CD4-positive, alpha-beta T cell treated with Interleukin-21 for 1 hour (primary cell): ENCODE measurements at places on chromosomes 7 and 10.

DNA sequence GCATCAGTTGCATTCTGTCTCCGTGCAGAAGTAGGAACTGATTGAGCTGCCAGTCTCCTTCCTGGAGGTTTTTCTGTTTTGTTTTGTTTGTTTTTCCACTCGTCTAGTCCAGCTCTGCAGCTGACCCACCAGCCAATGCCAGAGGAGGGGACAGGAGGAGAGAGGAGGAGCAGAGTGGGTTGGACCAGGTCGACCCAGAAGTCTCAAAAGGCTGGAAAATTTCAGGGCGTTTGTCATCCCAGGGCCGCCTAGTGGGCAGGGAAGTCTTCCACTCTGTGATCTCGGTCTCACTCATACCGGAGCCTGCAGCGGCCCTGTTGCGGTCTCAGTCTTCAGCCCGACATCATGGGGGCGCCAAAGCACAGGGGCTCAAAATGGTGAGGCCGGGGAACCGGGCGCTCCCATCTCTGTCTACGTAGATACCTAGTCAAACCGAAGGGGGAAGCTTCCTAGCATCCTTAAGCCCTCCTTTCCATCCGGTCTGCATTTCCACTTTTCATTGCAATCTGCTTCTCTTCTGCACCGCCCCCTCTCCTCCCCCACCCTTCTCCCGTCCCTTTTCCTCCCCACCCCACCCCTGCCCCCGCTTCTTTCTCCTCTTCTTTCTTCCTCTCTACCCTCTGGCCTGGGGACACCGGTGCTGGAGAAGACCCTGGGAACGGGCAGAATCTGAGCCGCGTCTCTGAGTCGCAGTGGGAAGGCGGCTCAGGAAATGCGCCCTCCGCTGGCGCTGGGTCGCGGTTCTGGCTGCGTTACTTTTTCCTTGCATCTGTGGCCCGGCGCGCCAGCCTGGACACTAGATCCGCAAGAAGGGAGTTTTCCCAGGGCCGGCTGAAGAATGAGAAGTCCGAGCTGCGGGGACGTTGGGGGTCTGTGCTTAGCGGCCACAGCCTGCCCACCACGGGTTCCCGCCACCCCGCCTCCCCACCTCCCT is 16.2 kb upstream of the PAX2 start:
- DNase-seq, result peak; percentile 19

GRCh38 chr7:98613601-98614425 is 3.3 kb upstream of the NPTX2 start:
- no peak for DNase-seq

GRCh38 chr7:27316311-27316710 is 73.7 kb downstream of the EVX1 start:
- DNase-seq, result no peak

DNA sequence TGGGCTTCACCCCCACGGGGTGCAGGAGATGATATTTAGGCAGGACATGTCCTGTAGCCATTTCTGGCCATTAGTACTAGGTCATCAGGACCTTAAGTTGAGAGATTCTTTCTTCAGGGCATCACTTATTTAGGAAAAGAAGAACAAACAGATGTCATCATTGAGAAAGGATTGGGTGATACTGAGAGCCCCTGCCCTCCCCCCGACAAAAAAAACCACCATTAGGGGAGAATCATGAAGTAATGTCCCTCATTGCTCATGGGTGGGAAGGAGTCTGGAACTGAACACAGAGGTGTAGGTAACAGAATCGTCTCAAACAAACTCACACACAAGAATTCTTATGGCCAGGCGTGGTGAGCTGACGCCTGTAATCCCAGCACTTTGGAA is 6.4 kb upstream of the ORAI2 start:
- no peak for DNase-seq

- DNase-seq, result no peak
Measured at GRCh38 chr10:84848967-84849366, 520.6 kb downstream of the CCSER2 start.

DNA sequence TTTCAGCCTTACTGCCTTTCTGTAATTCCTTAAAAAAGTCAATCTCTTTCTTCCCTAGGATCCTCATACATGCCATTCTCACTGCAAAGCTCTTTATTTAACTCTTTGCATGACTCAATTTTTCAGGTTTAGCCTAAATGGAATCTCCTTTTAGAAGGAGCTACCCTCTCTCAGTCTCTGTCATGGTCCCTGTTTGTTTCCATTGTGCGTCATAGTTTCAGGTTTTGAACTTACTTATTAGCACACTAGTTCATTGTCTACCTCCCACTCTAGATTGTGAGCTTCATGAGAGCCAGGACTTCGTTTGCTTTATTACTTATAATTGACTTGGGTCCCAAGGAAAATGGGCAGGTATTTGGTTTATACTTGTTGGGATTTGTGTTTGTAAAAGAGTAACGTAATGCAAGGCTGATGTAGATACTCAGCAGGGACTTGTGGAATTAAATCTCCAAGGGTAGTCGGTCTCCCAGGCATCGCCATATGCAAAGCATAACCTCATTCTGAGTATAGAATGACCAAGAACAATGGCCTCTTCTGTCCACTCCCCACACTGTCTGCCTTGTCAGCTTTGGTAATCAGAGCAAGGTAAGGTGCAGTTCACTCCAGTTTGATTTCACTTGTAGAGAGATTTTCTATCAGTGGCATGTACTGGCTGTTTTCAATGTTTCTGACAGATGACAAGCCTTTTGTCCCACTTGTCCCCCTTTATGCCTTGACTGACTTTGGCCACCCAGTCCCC is 252.0 kb downstream of the SORCS3 start:
- no peak for DNase-seq

- DNase-seq, result no peak
Measured at GRCh38 chr7:157027568-157028198, 17.2 kb upstream of the MNX1 start.

GRCh38 chr10:4352414-4352961 is 473.5 kb upstream of the AKR1E2 start:
- no peak for DNase-seq

DNA sequence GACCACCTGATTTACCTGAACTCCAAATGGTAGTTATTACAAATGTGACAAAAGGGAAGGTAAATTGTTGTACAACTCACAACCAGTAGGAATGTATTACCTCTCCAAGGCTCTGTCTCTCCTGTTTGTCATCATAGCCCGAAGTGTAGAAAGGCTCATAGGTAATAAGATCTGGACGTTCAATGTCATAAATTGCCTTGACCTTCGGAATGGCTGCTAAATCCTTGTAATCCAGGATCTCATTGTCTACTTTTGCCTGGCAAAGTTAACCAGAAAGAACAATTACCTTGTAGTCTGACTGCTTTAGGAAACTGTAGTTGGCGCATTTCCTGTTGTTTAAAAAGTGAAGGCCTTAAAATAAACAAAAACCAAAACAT is 68.6 kb upstream of the AFAP1L2 start:
- DNase-seq, result no peak

- DNase-seq, result no peak
Measured at GRCh38 chr10:35607475-35608327, 2.6 kb downstream of the GJD4 start.

DNA sequence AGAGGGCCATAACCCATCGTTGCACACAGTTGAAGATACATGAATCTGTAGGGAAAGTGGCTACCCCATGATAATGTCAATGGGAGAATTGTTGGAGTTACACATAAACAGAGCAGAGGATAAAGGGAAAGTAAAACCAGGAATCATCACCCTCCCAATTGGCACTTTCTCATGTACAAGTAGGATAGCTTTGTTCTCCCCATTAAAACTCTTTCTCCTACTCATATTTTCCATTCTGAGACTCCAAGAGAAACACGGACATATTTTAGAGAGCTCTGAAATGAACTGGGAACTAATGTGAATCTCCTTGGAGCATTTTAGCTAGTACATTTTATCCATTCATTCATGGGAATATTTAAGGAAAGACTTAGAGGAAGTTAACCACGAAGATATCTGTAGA is 17.2 kb upstream of the LRRC17 start:
- DNase-seq, result no peak

GRCh38 chr7:134485203-134485602 is 26.3 kb upstream of the AKR1B1 start:
- DNase-seq, result no peak

GRCh38 chr10:116960066-116960776 is 44.8 kb downstream of the SHTN1 start:
- DNase-seq, result no peak

DNA sequence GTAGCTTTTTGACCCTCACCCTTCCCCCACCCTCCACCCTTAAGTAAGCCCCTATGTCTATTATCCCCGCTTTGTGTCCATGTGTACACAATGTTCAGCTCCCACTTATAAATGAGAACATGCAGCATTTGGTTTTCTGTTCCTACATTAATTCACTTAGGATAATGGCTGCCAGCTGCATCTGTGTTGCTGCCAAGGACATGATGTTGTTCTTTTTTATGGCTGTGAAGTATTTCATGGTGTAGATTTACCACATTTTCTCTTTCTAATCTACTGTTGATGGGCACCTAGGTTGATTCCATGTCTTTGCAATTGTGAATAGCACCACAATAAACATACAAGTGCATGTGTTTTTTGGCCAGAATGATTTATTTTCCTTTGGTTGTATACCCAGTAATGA is 232.2 kb downstream of the CACNA2D1 start:
- no peak for DNase-seq

GRCh38 chr10:22988581-22989360 is 60.9 kb downstream of the ARMC3 start:
- DNase-seq, result peak; percentile 83

DNA sequence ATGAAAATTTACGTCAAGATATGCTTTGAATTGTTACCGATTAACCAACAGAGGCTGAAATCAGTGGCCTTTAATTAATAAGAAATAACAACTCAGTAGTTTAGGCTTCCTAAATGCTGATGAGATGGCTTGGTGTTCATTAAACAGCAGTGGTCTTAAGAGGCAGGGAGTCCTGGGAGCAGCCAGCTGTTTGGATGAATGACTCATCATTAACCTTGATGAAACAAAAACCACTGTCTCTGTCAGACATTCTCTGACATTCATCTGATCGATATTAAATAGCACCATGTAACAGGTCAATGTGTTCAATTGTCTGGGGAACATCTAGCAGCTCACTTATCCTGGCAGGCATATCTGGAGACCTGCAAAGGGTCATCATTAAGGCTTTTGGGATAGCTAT is 234.2 kb upstream of the LRRN3 start:
- no peak for DNase-seq

GRCh38 chr7:107726356-107727130 is 17.4 kb upstream of the CBLL1 start:
- no peak for DNase-seq

DNA sequence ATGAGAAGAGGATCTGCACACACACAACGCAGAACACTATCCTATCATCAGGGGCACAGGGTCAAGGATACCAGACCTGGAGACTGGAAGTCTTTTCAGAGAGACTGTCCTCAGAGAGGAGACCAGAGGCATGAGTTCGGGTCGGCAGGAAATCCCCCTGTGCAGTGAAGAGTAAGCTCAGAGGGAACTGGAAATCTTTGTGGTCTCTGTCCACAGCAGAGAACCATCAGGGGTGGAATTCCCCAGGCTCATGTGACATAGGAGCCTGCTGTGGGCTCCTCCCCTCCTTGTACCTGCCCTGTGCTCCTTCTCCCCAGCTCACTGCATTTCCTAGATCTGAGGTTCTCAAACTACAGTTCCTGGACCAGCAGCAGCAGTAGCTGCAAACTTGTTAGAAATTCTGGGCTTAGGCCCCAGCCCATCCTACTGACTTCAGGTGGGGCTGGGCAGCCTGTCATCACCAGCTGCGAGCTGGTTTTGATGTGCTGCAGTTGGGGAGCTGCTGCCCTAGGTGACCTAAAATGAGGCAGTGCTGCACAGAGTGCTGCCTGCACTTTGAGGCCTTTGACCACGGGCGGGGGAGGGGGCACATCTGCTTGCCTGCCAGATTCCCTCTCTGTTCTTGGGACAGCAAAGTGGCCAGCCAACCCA is 2.4 kb downstream of the ZMIZ2 start:
- peak; percentile 79 for DNase-seq

DNA sequence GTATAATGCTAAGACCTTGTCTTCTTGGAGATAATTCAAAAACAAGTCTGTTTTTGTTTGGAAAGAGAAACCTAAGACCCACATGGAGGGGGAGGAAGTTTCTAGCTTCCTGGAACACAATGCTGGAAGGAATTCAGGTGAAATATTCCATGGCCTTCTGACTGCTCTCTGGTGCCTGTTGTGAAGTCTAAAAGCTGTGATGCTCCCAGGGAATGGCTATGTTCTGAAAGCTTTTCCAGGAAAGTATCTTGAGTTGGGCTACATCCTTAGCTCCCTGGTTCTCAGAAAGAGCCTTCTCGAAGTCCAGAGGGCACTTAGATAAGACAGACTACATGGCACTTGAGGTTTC is 12.5 kb upstream of the PFKP start:
- no peak for DNase-seq

DNA sequence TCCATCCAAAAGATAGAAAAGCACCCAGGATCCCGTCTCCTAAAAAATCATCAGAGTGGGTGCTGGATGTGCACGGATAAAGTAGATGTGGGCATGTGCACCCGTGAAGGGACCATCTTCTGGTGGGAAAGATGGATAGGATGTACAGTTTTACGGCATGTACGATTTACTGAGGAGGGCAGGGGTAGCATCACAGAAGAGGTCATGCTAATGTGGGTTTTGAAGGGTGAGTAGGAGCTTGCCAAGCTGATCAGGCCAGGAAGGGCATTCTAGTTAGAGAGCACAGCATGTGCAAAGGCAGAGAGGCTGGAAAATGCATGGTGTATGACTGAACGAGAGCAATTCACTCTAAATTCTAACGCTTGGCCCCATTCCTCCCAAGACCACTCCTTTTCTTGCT is 7.8 kb upstream of the CRHR2 start:
- no peak for DNase-seq

GRCh38 chr7:144001543-144001942 is 1.4 kb downstream of the OR6B1 start:
- no peak for DNase-seq

DNA sequence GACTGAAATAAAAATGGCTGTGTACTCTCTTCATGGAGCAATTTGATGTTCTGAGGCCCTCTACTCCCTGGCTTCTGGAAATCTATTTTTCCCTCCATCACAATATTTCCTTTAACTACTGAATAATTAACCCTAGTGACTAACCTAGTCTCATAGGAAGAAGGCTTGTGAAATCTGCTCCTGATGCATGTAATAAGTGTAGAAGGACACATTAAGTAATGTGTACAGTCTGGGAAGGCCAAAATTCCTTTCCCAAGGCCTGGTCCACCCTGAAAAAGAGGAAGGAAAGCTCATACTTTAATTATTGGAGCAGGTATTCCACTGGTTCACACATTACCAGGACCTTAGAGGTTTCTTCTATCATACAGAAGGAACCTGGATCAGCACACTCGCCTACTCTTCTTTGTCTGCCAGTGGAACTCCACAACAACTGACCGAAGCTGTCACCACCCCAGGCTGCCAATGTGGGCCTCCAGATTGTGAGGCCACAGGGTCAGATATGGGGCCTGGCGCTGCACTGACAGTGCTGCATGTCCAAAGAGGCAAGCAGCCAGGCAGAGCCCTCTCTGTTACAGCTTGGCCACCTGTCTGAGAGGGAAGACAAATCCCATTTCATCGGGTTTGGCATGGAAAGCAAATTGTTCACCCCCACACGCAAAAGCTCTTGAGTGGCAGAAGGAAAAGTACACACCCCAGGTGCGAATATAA is 54.4 kb upstream of the FAM133B start:
- DNase-seq, result no peak
